ENCODE measurements at places on chromosomes 12 and 14. TPM values are rescaled to one million over a fixed set of nuclear protein-coding genes. Genes with fewer than 3 reads are reported as not detected.

DNA sequence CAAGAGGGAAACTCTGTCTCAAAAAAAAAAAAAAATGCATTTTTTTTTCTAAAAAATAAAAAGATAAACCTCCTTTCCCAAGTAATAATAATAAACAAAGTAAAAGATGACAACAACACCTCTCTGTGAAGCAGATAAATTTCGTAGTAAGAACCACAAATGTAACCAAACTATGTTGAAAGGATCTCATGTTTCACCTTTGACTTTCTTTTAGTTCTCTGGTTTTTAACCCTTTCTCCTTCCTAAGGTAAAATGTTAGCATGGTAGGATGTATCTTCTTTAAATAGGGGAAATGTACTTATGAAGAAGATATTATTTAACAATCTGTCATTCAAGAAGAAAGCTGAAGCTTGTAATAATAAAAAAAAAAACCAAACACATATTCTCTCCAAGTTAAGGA lies 1.8 kb upstream of the KLHL42 start:
- no peak for DNase-seq

DNA sequence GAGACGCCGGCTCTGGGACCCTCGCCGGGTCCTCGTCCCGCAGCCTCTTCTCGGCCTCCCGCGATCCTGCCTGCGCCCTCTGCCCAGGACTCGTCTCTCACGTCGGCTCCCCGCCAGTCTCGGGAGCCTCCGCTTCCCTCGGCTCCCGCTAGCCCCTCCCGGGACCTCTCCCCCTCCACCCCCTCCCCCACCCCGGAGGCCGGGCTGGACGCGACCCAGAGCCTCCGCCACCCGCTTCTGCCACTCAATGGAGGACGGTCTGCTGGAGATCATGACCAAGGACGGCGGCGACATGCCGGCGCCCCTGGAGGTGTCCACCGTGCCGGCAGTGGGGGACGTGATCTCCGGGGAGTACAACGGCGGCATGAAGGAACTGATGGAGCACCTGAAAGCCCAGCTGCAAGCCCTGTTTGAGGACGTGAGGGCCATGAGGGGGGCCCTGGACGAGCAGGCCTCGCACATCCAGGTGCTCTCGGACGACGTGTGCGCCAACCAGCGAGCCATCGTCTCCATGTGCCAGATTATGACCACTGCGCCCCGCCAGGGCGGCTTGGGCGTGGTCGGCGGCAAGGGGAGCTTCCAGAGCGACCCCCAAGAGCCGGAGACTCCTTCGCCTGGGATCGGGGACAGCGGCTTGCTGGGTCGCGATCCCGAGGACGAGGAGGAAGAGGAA lies 568 bp downstream of the CCDC184 start:
- no peak for DNase-seq

- DNase-seq, result no peak
Measured at GRCh38 chr12:46830731-46831334, 5.0 kb upstream of the SLC38A4 start.

DNA sequence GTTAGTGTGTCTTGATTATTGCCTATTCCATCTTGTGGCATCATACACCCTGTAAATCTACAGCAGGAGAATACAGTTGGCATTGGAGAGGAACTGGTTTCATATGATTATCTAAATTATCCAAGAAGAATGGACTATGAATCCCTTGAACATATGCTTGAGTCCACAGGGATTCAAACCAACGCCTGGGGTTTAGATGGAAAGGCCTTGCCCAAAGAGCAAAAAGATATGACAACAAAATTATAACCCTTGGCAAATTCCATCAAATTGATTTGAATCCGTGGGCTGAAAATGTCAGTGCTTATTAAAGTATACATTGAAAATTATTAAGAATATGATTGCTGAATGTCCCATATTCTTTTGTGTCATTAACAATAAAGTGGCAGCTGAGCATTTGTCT lies 108.2 kb downstream of the PDE3A start:
- no peak for DNase-seq

DNA sequence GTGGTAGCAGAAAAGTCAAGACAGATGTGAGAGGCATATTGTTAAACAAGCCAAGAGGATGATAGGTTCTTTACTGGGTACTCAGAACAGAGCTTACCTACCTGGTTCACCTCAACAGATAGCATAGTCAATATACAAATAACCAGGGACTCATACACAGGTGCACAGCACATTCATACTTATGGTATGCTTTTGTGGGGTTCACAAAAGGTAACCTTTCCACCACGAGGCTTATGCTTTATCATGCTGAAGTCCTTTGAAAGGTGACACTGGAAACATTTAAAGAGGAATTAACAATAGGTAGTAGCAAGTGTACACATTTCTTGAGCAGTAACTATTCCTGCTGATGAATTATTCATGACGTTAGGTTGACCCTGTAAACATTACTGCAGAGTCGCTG lies 42.2 kb upstream of the MBIP start:
- DNase-seq, result no peak

- DNase-seq, result no peak
Measured at GRCh38 chr14:70982200-70982599, 74.9 kb downstream of the PCNX1 start.

Gene PIWIL1
- total RNA-seq, result not detected

DNA sequence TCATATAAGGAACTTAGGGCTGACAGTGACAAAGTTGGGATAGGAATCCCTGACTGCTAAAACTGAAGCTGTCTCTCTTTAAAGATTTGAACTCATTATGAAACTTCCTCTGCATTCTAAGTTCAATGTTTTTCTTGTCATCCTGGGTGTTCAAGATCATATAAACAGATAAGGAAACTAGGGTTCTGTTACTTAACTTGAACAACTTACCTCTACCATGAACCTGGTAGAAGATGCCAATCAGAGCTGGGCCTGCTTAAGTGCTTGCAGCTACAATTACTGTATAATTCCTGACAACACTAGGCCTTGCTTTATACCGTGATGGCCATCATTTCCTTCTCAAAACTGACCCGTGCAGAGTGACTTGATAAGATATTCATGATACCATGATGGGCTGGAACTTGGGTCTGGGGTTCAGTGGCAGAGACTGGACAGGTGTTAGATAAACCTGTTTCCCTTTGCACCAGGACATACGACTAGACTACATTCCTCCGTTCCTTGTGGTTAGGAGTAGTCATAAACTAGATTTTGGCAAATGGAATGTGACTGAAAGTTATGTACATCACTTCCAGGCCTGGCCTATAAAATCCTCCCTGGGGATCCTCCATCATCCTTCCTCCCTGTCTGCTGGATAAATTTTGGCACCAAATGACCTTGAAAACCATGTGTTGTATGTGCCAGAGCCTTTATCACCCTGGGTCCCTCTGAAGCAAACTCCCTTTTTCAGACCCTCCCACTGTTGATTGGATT lies 172.2 kb upstream of the PRICKLE1 start:
- no peak for DNase-seq

DNA sequence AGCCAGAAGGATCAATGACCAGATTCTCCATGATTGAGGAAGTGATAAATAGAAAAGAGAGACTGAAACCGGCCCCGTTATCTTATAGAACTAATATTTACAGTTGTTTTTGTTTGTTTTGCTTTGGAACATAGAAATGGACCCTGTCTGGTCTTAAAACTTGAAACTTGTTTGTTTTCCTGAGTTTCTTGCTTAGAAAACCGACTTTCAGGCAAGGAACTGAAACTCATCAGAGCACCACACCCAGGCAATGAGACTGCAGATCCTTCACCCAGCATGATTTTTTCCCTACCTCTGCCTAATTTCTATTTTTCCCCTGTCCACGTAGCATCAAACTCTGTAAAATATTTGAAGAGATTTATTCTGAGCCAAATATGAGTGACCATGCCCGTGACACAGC lies 10.6 kb upstream of the CLEC12A start:
- no peak for DNase-seq

DNA sequence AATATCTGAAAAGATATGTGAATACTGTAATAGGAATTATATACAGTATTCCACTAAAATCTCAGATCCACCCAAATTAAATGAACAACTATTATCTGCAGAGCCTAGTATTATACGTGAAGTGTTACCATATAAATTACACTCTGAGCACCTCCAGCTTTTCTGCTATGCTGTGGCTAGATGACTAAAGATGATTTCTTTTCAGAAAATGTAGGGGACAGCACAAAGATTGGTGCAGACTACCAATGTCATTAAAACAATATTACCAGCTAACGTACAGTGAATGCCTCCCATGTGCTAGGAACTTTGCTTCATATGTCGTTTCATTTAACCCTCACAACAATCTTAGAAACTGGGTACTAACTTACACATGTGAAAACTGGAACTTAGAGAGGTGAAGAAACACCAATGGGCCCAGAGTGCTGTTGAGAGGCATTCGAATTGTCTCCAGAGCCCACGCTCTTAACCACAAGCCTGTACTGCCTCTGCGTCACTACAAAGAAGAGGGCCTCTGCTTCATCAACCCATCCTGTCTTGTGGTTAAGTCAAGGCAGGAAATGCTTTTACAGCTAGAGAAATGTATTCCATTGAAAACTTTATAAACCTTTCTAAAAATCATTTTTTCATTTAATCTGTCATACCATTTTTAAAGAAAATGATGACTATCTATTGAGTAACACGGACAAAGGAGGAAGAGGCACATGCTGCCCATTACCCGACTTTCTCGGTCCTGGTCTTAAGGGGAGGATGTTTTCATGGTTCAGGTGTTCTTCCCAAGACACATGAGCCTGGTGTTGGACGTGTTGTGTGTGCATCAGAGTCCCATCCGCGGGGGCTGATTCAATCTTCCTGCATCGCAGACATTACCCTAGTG lies 1.3 kb downstream of the GPR65 start:
- DNase-seq, result peak; percentile 87
